SK-N-SH (cell line): ENCODE measurements at places on chromosomes 11 and 22. TPM values are rescaled to one million over a fixed set of nuclear protein-coding genes. Genes with fewer than 3 reads are reported as not detected.

DNA sequence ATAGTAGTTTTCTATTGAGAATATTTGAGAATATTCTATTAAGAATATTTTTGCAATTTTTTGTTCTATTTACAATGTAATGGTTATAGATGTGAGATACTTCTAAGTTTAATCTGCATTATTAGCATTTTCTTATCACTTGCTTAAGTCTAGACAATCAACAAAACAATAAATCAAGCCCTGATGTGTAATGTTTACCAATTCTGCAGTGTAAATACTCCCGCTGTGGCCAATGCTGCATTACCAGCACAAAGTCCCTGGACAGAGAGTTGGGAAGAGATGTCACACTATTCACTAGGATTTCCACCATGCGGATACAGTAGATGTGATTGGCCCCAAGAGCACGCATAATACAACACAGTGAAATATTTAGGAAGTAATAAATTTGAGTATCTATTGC is 47.6 kb upstream of the GCAT start:
- no peaks in the 10 kb centered on the region for H3K27me3 ChIP-seq
- no peak overlapping the region for H3K4me3 ChIP-seq
- DNase-seq: no peak

DNA sequence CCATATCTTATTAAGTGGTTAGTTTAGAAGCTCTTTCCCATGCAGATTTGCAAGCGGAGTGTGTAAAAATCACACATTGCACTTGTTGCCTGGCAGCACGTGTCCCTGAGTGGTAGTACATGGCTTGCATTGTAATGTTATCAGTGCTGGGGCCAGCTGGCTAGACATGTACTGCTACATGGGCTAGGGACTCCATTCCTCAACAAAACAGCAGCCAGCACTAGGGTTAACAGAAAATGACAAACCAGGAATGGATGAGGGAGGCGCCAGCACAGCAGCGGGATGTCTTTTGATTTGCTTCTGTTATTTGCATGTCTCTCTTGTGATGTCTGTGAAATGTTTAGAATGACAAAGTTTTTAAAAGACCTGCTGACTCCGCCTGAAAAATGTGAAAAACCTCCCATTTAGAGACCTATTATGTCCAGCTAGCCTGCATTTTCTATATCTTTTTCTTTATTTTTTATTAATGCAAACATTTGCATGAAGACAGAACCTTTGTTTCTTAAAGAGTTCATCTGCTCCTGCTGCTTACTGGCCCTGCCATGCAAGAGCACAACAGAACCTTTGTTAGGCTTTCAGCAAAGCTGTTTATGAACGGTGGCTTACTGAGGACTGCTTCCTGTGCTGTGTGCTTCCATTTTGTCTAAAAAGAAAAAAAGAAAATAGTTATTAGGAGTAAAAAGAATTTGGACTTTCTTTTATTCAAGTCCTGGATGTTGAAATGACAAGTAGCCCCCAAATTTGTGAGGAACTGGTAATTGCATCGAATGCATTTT is 40.7 kb downstream of the CSTPP1 start:
- H3K27ac ChIP-seq: no peak overlapping the region; the same call in 1 of the 2 replicates
- peaks cover 3% of the 10 kb centered on the region; the same call in 1 of the 2 replicates for H3K4me1 ChIP-seq
- DNase-seq: no peak
- H3K4me3 ChIP-seq: no peak overlapping the region

DNA sequence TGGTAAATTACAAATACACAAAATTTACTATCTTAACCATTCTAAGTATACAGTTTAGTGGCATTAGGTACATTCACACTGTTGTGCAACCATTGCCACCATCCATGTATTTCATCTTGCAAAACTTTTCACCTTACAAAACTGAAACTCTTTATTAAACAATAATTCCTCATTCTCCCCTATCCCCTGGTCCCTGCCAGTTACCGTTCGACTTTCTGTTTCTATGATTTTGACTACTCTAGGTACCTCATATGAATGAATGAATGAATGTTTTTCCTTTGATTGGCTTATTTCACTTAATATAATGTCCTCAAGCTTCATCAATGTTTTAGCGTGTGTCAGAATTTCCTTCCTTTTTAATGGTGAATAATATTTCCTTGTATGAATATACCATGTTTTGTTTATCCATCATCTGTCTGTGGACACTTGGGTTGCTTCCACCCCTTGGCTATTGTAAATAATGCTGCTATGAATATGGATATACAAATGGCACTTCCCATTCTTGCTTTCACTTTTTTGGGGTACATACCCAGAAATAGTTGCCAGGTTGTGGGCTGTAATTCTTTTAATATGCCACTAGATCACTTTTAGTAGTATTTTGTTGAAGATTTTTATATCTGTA is 93.0 kb downstream of the UVRAG start:
- H3K4me1 ChIP-seq: no peaks in the 10 kb centered on the region
- no peaks in the 10 kb centered on the region for H3K27me3 ChIP-seq
- no peak for DNase-seq
- no peak overlapping the region for H3K27ac ChIP-seq
- no peak overlapping the region for H3K4me3 ChIP-seq
- no peaks in the 10 kb centered on the region for H3K36me3 ChIP-seq

DNA sequence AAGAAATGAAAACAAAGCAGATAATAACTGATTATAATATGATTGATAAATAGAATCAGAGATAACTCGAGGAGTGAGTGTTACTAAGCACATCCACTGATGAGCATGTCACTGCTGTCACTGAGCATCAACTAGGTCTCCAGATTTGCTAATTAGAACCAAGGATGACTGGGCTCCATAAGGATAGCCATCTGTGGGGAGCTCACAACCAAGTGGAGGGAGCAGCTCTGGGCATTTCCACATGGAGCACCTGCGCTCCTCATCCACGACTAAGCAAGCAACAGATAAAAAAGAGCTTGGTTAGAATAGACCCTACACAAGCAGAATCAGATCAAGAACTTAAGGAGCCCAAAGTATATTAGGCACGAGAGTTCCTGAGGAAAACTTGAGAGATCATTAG is 396.0 kb upstream of the B3GAT1 start:
- no peak overlapping the region for H3K4me3 ChIP-seq
- no peaks in the 10 kb centered on the region for H3K27me3 ChIP-seq
- H3K36me3 ChIP-seq: no peaks in the 10 kb centered on the region
- no peak overlapping the region for H3K27ac ChIP-seq

Gene NLRP6
- polyA plus RNA-seq: not detected in 2 replicates
